Stimulated activated CD8-positive, alpha-beta memory T cell treated with anti-CD3 and anti-CD28 coated beads, Interleukin-12 subunit alpha, Interleukin-12 subunit beta, amount 100 ng/mL, for 1 hour (primary cell): ENCODE measurements at places on chromosomes 16 and 17.

DNA sequence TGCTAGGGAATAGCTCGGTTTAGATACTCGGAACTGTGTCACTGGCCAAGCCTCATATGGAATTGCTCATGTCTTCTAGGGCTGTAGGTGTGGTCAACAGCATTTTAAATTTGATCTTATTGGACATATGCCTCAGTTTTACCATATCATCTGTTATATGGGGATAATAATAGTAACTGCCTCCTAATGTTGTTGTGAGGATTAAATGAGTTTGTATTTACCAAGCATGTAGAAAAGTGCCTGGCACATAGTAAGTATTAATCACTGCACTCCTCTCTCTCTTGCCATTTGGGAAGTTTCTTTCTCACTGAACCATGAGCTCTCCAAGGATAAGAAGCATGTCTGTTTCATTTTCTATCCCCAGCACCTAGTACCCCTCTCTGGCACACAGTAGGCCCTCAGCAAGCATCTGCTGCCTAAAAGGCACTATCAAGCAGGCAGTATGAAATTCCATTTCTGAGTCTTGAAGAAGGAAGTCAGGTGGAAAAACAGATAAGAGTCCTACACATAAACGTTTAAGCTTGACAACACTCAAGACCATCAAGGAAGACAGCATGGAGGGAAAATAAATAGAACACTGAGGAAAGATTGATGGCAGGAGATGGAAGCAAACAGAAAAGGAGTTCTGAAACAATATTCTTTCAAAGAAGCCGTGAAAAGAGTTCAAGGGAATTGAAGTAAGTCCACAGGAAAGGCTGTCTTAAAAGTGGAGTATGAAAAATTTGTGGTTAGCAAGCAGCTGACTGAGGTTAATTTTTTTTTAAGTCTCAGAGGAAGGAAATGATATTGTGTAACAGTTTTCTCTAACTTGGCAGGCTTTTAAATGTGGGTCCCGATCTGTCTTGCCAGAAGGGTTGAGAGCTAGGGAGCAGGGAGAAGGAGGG is 2.2 kb upstream of the ATP6V0A1 start:
- no peak for DNase-seq

DNA sequence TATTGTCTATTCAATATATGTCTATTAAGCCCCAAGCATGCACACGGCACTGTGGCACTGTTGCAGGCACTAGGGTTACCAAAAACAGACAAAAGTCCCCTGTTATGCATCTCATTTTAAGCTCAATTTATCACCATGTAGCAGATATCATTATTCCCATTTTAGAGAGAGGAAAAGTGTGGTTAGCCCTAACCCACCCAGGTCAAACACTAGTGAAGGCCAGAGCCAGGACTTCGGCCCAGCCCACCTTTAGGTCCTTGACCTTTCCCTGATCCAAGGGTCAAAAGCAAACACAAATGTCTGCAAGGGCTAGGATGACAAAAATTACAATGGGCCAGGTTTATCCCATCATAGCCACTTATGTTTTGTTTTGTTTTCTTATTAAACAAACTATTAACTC is 130.3 kb upstream of the NUDT7 start:
- DNase-seq = no peak

- no peak for DNase-seq
Observed at GRCh38 chr16:87618216-87618615, 15.9 kb downstream of the JPH3 start.

GRCh38 chr17:45061606-45062205 is 589 bp downstream of the NMT1 start:
- no peak for DNase-seq

- no peak for DNase-seq
Observed at GRCh38 chr16:85856585-85856984, 42.4 kb upstream of the IRF8 start.

DNA sequence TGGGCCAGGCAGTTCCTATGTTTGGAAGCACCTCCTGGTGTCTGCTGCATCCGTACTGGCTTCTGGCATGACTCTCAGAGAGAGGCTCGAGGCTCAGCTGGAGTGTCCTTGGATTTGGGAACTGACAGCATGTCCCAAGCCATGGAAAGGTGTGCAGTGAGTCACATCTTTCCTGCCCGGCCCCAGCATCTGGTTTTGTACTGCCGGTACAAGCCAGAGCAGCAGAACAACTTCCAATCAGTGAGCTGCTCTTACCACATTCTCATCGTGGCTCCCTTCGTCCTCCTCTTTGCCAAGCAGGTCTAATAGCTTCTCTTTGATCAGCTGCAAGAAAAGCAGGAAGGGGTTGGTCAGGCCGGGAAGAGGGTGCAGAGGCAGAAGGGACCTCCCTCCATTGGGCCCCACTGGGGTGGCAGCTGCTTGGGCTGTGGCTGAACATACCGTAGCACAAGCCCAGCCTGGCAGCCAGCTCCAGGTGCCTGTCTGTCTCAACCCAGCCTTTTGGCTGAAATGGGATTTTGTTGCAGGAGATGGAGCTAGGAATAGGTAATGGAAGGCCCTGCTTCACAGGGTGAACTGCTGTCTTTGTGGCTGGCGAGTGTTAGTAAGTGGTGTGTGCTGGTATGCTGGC is 24.2 kb downstream of the SPACA3 start:
- DNase-seq = no peak

DNA sequence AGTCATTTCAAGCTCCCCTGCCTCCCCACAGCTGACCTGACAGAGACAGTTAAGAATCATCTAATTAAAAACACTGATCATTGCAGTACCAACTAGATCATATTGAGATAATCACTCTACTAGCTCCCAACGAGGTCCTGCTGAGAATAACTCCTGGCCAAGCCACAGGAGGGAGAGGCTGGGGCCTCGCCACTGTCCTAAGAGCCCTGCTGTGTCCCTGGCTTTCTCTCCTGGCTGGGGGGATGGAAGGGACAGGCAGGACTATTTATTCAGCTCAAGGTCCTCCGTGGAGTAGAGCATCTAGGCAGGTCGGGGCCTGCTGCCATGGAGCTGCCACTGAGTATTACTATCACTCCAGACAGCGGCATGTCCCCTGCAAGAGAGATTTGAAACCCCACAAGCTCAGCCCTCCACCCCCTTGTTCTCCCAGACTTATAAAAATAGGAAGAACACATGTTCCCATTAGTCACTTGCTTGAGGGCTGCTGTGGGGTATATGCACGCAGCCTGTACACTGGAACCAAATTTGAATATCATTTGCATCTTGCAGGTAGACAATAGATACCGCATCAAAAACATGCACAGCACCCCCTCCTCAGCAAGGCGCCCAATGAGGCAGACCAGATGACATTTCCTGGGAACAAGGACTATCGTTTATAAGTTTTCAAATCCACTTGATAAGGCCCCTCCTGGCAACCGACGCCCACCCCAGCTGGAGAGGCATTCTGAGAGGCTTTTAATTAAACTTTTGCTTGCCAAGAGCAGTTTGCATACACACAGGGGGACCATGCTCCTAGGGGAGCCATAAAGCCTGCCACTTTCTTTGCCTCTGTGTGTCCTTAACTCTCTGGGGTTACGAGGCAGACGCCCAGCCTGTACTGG is 385.2 kb upstream of the ZFHX3 start:
- DNase-seq = no peak

- DNase-seq = no peak
Observed at GRCh38 chr16:920717-921116, 50.1 kb downstream of the LMF1 start.

GRCh38 chr17:46984892-46985291 is 5.8 kb upstream of the RPRML start:
- no peak for DNase-seq

- no peak for DNase-seq
Observed at GRCh38 chr17:64064331-64064730, 43.9 kb upstream of the ICAM2 start.
